ENCODE measurements at places on chromosomes 1 and 21.

- DNase-seq, result no peak
These were observed at the start of gene KDF1 for GRCh38 chr1:26959722-26960624. Gene KDF1 (minus strand): TSS chr1:26960468. CDS start chr1:26952380, 8,088 bp downstream.

GRCh38 chr1:94773931-94774422 is 46.2 kb upstream of the SLC44A3 start:
- DNase-seq, result no peak

DNA sequence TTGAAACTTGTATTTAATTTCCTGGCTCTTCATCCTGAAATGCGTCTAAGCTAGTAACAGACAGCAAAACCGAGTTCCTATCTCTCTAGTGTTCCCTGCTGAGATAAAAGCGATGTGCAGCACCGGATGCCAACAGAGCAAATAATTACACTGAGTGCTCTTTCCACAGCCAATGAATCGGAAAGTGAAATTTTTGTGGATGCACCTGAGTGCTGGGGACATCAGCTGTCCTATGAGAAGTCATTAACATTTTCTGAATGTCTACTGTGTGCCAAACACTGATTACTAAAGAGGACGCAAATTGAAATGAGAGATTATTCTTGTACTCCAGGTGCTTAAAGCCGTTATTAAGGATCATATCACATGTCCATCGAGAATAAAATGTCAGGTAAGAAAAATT is 278.0 kb downstream of the RGS7 start:
- no peak for DNase-seq

DNA sequence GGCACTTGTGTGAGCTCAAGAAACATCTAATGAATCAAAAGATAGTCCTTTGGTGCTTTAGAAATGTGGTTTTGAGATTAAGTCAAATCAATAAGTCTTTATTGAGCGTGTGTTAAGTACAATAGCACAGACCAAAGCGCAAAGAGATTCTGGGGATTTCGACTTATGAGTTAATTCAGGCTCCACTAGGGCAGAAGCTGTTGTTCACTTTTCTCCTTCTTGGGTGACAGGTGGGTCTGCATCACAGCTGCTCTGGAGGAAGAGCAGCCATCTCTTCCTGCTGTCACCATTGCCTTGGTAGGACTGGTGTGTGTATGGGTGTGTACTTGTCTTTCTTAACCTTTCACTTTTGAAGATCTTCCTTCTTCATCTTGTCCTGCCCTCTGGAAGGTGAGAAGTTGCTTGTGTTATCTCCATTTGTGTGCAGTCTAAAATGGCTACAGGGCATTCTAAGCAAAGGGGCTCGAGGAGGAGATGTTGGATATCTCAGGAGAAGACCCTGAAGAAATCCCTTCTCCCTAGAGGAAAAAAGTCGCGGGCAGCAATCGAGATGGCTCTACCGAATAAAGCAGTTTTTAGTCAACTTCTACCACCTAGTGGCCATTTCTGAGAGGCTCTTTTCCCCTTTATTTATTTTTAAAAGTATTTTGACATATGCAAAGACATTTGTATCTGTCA is 22.9 kb upstream of the DISC1 start:
- no peak for DNase-seq

GRCh38 chr1:3086272-3086974 is 17.4 kb downstream of the PRDM16 start:
- no peak for DNase-seq

- DNase-seq, result no peak
These were observed 865.1 kb upstream of the ADAMTS5 start for GRCh38 chr21:27831816-27832569.

DNA sequence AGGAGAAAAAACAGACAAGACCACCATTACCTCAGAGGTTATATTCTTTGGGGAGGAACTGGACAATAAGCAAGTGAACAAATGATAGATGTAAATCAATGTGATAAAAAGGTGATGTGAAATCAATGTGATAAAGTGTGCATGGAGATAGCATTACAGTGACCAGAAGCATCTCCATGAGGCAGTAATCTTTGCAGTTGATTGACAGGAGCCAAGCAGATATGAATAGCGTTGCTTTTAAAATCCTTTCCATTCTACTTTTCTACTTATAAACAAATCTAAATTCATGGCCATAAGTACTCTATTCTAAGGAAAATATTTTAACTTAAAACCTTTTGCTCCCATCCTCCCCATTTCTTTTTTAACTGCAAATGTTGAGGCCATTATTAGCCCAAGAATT is 2.8 kb upstream of the H3-3A start:
- DNase-seq, result no peak

GRCh38 chr21:32114419-32115035 is 164.3 kb downstream of the MIS18A start:
- peak; percentile 8 for DNase-seq

- no peak for DNase-seq
These were observed 28.5 kb downstream of the SKI start for GRCh38 chr1:2256435-2257244.

- DNase-seq, result no peak
These were observed 981.9 kb upstream of the ADGRL4 start for GRCh38 chr1:79988401-79988800.

GRCh38 chr1:112715264-112716053 is at the start of gene PPM1J:
Gene PPM1J (minus strand): TSS chr1:112715332. CDS start chr1:112715301, 31 bp downstream.
- peak; percentile 70 for DNase-seq

GRCh38 chr1:2595261-2595811 is 8.8 kb downstream of the PRXL2B start:
- no peak for DNase-seq

DNA sequence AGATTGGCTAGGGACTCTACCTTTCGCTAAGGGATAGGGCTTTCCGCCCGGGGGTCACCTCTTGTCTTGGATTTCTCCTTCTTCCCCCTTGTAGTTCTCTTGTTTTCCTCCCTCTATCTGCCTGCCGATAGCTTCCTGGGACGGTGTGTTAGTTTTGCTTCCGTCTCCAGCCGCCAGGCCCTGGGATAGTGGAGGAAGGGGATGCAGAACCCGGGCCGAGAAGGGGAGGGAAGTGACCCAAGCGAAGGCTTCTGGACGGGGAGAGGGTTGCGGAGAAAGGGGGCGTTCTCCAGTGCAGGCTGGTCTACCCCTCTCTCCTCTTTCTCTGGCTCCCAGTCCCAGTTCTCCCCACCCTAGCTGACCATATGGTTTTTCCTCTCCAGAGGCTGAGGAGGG is 871 bp downstream of the TUFT1 start:
- DNase-seq, result no peak

- DNase-seq, result no peak
These were observed 30.6 kb downstream of the DNAJC6 start for GRCh38 chr1:65339866-65340468.

DNA sequence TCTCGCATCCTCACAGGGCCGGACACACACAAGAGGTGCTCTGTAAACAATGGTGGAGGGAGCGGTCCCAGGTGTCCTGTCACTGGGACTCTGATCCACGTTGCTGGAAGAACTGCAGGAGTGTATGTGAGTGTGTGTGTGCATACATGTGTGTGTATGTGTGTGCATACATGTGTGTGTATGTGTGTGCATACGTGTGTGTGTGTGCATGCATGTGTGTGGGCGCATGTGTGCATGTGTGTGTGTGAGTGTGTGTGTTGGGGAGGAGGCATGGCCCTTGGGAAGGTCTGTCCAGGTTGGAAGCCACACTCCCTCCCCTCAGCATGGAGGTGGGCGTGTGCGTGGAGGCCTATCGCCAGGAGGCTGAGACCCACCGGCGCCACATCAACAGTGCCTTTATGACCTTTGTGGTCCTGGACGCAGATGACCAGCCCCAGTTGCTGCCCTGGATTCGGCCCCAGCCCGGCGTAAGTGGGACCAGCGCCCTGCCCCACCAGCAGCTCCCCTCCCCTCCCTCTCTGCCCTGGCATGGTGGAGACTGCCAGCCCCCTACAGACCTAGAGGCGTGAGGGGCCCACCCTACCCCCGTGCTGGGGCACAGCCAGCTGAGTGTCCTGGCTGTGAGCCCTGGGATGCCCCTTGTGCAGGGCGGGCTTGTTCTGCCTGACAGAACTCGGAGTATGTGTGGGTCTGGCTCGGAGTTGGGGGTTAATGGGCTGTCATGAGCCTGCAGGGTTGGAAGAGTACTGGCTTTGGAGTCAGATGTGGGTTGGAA is 22.2 kb downstream of the FAM151A start:
- no peak for DNase-seq

- DNase-seq, result no peak
These were observed 13.6 kb upstream of the GPR137B start for GRCh38 chr1:236128646-236129178.

GRCh38 chr1:23470282-23471070 is 13.5 kb downstream of the ASAP3 start:
- no peak for DNase-seq

- DNase-seq, result no peak
These were observed 394.3 kb downstream of the KCNH1 start for GRCh38 chr1:210739627-210740026.

DNA sequence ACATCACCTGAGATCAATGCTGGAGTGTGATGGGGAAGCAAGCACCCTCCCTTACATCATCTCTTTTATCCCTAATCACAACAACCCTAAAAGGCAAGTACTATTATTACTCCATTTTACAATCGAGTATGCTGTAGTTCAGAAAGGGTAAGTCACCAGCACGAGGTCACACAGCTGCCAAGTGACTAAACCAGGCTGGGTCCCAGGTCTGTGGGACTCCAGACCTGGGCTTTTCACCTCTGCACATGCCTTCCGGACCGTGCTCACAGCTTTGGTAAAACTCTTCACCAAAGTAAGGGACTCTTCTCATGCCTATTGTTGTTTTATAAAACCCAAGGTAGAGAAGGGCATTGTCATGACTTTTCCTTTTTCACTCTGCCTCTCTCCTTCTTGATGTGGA is 130.9 kb downstream of the DMRTB1 start:
- no peak for DNase-seq

- no peak for DNase-seq
These were observed 88.2 kb downstream of the NFIA start for GRCh38 chr1:61170328-61171238.

- no peak for DNase-seq
These were observed 29.5 kb downstream of the RGS1 start for GRCh38 chr1:192604979-192605620.

GRCh38 chr1:14380408-14380807 is 218.1 kb upstream of the KAZN start:
- DNase-seq, result no peak

- no peak for DNase-seq
These were observed 34.2 kb downstream of the PGBD5 start for GRCh38 chr1:230391776-230392535.

- no peak for DNase-seq
These were observed 31.4 kb downstream of the OLFM3 start for GRCh38 chr1:101965341-101965740.

GRCh38 chr1:186195377-186195931 is 179.6 kb downstream of the TPR start:
- DNase-seq, result no peak

DNA sequence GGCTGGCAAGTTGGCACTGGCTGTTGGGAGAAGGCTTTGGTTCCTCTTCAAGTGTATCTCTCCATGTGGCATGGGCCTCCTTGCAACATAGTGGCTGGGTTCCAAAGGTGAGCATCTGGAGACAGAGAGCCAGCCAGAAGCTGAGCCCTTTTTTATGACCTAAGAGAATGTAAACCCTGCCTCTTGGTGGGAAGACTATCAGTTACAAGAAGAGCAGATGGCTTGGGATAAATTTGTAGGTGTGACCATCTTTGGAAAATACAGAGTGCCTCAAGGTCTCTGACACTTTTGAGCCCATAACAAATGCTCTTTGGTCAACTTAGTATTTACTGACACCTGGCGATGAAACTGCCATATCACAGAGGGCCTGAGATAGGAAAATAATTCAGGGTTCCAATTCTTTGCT is 31.4 kb upstream of the PRELP start:
- DNase-seq, result no peak

DNA sequence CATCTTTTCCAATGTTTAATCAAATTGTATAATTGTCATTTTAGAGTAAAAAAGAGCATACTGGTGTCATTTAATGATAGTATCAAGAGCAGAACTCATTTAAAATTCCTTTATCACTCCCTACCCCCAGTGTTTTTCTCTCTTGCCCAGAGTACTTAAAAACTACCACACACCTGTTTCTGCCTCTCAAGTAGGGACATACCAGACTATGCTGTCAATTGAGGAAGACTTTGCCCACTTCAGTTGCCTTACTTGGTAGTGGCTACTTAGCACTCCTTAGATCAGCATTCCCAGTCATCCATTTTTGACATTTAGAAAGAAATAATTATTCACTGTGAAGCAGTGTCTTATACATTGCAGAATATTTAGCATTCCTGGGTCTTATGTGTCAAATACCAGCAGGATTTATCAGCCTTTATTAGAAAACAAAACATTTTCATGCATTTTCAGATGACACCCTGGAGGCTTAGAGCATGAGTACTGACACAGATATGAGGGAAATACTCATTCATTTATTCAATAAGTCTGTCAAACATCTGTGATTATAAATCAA is 127.5 kb upstream of the RGS1 start:
- DNase-seq, result no peak

GRCh38 chr1:159867664-159868026 is 5.2 kb upstream of the VSIG8 start:
- no peak for DNase-seq

GRCh38 chr1:31198150-31198549 is 41.5 kb downstream of the NKAIN1 start:
- no peak for DNase-seq

Measured in AG09319 (cell line).